NCI-H446 (cell line): ENCODE measurements at places on chromosomes 1 and 21.

DNA sequence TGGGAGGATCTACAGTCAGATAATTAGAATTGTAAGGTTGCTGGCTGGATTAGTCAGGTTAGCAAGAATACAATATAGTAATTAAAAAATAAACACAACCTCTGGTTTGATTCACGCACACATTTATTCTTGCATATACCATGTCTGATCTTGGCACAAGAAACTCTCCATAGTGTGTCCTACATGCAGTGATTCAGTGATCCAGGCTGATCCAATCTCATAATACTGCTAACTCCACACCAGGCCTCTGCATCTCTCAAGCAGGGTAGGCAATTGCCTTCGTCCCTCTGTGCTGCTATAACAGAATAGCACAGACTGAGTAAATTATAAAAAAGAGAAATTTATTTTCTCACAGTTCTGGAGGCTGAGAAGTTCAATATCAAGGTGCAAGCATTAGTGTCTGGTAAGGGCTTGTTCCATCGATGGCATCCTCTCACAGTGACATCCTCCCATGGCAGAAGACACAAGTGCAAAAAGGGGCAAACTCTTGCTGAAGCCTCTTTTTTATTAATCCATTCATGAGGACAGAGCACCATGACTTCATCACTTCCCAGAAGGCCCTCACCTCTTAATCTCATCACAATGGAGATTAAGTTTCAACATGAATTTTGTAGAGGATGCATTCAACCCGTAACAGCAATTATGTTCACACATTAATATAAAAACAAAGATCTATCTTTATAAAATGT, 741.0 kb upstream of the NCAM2 start:
- DNase-seq, result no peak

GRCh38 chr1:81430955-81431623, 369.6 kb upstream of the ADGRL2 start:
- DNase-seq, result no peak

DNA sequence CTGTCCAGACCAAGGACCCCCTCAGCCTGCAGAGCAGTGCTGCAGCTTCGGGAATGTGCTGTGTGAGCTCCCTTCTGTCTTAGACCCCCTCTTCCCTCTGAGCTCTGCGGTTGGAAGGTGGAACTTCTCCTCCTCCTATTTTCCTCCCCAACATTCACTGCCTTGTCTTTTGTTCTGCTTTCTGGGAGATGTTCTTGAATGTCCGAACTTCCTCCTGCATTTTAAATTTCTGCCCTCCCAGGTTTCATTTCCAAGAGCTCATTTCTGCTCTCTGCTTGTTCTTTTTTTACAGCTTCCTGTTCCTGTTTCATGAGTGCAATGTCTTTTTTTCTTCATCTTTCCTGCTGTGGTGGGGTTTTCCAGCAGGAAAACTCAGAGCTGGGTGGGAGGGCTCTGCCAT, 29.3 kb downstream of the RRP1 start:
- DNase-seq, result no peak

DNA sequence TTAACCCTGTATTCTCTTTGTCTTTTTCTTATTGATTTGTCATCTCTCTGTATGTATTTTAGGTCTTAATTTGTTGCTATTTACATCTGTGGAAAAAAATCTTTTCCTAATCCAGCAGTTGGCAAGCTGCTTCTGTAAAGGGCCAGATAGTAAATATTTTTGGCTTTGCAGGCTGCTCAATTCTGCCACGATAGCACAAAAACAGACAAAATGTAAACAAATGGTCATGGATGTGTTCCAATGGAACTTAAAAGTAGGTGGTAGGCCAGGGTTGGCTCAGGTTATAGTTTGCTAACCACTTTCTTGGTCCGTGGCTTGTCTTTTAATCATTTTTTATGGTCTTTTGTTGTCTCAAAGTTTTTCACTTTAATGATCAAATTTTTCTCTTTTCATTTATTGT, 371.8 kb downstream of the HHAT start:
- DNase-seq, result no peak
